Hematopoietic multipotent progenitor cell treated with erythropoietin and hydrocortisone succinate and interleukin-3 and kit ligand, for 17 days (in vitro differentiated cells): ENCODE measurements at places on chromosomes 5 and 9.

DNA sequence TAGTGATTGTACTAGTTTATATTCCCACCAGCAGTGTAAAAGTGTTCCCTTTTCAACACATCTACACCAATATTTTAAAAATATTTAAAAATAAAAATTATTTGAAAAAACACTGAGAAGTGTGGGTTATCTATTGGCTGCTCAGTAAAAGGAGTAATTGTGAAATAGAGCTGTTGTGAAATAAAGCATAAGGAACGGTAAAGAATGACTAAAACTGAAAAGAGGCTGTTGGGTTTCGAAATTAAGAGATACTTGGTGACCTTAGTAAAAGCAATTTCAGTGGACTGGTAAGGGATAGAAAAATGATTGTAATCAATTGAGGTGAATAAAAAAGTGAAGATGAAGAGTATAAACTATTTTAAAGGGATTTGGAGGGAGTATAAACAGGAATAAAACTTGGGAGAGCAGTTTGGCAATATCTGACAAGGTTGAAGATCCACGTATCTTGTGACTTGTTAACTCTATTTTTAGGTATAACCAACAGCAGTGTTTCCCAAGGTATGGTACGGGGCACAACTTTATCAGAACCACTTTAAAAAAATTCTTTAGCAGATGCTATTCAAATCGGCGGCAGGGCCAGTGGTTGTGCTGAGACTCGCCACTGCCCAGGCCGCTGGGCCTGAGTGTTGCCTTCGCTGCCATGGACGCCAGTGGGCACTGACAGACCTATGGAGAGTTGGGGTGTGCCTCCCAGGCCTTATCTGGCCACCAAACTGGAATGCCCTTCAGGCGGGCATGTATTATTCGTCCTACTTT, 63.3 kb downstream of the TMEM38B start:
- no peak for DNase-seq

GRCh38 chr9:27655441-27655840, 82.2 kb upstream of the C9orf72 start:
- no peak for DNase-seq

GRCh38 chr5:78009937-78010527, 233.9 kb upstream of the TBCA start:
- no peak for DNase-seq

DNA sequence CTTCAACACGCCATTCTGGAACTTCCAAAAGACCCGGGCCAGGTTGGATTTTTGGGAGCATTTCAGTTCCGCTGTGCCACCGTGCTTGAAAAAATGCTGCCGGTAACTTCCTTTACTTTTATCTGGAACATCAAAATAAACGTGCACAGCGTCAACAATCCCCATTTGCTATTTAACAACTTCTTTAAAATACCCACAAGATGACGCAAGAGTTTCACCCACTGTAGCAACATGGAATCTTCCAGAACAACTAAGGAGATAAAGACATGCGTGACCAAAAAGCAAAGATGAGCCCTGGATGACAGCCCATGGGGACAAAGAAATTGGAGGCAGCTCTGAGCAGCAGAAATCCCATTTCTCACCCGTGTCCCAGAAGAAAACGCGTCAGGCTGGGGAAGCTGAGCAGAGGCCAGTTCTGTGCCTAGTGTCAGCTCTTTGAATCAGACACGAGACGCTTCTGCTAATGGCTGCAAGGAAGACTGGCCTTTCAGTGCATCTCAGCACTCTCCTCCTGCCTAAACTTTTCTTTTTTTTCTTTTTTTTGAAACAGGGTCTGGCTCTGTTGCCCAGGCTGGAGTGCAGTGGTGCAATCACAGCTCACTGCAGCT, 61.3 kb downstream of the SECISBP2 start:
- DNase-seq = peak; percentile 15

GRCh38 chr9:89850631-89851325, 246.0 kb downstream of the GADD45G start:
- no peak for DNase-seq
